ENCODE measurements at places on chromosomes 12 and 14.

DNA sequence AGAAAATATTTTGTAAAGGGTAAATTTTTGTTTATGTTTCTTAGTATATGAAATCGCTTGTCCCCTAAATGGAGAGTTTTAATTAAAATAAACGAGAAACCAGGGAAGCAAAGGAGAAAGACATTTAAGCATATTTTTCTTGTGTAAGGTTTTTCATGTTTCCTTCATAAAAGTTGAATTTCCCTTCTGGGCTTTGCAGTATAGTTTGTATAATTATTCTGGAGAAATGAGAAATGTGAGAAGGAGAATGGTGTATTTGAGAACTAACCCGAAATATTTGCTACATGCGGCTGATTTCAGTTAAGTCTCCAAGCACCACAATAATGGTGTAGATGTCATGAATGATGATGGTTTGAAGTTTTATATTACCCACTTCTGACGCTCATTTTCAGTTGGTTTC lies 307.7 kb upstream of the SEL1L start:
- DNase-seq = no peak

GRCh38 chr14:92613008-92613658 lies 99.6 kb downstream of the RIN3 start:
- DNase-seq = peak; percentile 66

DNA sequence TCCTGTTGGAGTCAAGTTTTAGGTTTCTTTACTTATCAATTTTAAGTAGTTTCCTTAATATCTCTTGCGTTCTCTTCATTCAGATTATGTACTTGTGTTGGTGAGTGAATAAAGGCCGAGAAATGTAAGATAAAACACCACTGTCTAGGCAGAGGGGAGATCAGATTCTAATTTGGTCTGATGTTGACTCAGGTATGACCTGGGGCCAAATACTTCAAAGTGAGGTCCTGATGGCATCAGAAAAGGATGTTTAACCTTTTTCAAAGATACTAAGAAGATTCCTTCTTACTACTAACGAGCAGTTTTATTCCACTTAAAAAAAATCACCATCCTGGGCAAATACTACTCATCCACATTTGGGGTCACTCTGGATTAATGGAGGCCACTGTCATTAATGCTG lies 26.9 kb downstream of the APPL2 start:
- DNase-seq = no peak

DNA sequence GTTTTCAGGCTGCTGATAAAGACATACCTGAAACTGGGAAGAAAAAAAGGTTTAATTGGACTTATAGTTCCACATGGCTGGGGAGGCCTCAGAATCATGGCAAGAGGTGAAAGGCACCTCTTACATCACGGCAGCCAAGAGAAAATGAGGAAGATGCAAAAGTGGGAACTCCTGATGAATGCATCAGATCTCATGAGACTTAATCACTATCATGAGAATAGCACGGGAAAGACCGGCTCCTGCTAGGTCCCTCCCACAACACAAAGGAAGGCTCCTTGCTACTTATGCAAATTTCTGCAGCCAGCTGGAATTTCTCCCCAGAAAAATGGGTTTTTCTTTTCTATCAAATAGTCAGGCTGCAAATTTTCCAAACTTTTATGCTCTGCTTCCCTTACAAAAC lies 174.1 kb upstream of the RMST start:
- no peak for DNase-seq

GRCh38 chr14:51922624-51923023 lies 62.2 kb downstream of the GNG2 start:
- DNase-seq = no peak

DNA sequence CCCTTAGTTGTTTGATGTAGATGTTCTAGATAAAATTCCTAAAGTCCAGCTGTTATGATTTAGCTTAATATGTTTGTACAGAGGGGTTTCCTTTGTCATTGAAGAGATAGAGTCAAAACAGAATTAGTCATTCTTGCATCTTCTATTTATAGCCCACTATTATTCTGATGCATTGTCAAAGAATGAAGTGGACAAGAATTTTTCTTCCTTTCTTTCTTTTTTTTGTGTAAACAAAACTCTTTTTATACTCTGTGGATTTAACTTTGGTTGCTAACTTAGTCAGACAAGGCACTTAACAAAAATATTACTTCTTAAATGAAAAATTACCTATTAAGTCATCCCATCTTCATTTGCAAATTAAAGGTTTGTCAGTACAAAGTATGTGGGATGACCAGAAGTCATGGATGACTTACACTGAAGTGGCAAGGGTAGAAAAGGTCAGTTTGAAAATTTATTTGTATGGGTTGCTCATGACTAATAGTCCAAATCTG lies 215.6 kb upstream of the DDHD1 start:
- no peak for DNase-seq

GRCh38 chr12:121610239-121611149 lies 15.8 kb upstream of the ORAI1 start:
- DNase-seq = no peak

- DNase-seq = no peak
Measured at GRCh38 chr12:109501299-109501698, 23.9 kb downstream of the UBE3B start.

- DNase-seq = no peak
Measured at GRCh38 chr14:70882776-70883492, 24.3 kb upstream of the PCNX1 start.

GRCh38 chr14:95125221-95125620 lies 32.1 kb downstream of the DICER1 start:
- DNase-seq = no peak

GRCh38 chr12:113242026-113242418 lies 20.8 kb downstream of the TPCN1 start:
- no peak for DNase-seq

- peak; percentile 47 for DNase-seq
Measured at GRCh38 chr12:123713823-123714585, 1.9 kb downstream of the ATP6V0A2 start.

DNA sequence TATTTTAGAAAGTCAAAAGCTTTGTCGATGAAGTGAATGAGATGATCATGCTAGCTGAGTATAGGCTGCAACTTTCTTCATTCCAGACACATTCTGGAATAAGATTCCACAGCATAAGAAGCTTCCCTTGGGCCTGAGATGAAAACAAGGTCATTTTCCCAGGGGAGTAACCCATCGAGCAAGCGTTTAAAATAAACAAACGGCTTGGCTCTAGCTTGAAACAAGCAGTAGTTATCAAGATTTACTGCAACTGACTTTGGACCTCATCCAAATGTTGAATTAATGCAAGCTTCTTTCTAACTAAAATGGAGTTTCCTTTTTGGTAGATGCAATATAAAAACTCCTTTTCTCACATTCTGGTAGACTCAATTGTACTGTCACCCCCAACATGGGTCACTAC lies 23.0 kb downstream of the KCNJ8 start:
- no peak for DNase-seq

DNA sequence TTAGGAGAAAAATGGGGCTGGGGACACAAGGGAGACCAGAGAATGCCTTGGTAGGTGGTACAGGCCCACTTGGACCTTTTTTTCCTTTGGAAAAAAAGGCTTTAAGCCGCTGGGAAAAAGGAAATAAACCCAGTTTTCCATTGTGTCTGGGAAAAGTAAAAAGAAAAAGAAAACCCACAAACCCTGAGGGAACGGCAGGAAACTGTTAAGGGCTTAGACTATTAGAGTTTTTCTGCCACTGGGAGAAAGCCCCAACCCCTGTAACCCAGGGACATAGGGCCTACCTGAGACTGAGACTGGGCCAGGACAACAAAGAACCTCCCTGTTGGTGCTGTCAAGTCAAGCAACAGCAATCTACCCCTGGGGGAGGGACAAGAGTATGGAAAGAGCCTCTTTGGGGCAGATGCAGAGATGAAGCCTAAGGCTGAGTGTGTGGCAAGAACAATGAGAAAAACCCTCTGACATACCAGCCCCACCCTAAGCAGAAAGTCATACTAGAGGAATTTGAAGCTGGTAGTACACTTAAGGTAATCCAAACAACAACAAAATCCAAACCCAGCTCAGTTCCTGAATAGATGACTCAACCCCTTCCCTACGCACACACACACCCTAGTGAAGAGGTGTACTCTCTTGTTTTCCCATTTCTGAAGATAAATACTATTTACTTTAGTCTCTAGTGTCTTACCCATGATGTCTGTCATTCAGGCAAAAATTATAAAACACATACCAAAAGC lies 22.8 kb downstream of the ATF1 start:
- no peak for DNase-seq

DNA sequence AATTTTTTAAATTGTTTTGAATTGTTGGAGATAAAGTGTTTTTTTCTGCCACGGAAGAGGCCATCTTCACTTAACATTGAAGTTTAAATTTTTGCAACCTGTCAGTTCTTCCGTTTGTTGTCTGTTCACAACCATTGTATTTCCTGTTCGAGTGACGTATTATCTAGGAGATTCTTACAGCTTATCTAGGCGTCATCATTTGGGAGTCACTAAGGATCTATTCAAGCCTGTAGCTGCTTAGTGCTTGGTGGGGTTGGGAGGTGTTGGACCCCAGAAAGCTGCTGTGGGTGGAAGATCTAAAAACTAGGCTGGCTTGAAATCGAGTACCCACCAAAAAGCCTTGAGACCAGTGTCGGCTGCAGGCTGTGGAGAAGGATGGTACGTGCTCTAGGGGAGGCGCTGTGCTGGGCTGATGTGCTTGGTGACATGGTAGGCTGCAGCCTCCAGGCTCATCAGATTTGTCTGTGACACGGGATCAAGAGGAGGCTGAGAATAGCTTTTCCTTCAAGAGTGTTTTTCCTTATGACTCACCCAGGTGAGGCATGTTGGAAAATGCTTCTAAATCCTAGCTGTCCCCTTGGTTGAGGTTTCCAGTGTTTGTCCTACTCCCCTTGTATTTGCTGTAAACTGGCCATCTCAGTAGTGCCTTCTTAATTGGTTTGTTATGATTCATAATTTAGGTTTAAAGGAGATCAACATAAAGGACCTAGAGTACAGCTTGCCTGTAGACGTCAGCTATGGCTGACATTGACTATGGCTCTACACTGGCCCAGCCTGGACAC lies 57.8 kb downstream of the ATG14 start:
- DNase-seq = no peak

DNA sequence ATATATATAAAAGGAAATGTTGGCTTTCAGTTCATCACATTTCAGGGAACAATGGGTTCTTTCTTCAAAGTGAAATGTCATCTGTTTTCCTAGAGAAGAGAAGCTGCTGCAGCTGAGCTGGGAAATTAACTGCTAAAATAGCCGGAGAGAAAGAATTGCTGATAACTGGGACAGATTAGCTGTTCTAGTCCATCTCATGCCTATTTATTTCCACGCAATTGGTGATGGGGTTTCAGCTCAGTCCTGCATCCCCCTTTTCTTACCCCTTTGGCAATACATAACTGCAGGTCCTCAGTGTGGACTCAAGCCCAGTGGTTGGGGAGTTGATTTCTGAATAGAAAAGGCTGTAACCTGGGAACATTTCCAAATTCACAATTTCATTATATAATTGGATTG lies 436.9 kb upstream of the TMEM132C start:
- DNase-seq = no peak

DNA sequence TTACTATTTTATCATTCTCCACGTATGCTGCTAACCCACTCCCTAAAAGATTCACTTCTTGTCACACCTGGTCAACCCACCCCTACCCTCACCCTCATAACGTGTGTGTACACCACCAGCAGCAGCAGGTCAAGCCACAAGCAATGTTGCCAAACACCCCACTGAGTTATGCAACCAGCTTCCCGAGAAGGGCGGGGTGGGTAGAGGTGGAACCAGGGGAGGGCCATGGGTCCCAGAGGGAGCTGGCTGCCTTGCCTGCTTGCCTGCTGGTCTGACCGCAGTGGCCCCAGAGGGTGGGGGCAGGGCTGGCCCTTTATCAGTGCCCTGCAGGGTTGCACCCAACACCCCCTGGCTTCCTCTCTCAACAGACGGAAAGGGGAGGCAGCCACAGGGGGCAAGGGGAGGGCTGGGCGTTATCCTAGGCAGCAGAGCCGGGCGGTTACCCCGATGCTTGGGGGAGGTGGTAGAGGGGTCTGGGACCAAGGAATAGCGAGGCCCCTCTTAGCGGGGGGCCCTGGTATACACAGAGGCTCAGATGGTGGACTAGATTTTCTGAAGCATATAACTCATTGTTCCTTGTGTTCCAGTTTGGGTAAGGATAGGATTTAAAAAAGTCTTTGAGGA lies 3.5 kb upstream of the NFE2 start:
- DNase-seq = no peak

DNA sequence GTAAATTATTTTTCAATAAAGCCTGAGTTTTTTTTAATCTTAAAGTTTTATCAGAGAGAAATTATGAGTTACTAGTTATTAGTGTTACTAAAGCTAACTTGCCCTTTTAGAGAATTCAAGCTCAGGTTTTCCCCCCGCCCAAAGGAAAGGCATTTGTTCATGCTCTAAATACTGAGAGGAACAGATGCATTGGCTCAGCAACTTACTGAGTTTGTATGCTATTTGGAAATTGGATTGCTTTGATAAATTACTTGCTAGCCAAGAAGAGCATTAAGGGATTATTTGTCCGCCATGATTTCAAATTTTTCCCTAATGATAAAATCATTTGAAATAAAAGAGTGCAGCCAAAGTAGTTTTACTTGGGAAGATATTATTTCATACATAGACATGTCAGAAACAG lies 149.4 kb downstream of the METTL25 start:
- DNase-seq = no peak

DNA sequence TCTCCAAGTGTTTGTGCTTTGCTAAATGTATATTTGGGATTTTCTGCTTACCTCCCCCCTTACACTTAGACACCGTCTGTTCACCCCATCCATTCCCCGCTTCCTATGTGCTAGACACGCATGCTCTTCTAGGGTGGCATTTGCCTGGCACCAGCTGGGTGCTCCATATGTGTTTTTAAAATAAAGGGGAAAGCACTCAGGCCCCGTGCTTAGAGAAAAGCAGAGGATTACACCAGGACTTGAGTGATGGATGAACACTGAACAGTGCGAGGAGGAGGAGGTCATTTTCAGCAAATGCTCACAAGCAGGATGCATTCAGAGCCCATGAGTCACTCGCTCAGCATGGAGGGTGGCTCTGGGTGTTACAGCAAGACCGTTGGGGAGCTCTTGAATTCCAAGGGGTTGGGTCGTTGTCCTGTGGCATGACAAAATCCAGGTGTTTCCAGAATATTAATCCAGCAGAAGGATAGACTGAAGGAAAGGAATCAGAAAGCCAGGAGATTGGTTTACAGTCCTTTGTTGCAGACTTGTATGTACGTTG lies 2.9 kb upstream of the BDKRB1 start:
- DNase-seq = no peak

DNA sequence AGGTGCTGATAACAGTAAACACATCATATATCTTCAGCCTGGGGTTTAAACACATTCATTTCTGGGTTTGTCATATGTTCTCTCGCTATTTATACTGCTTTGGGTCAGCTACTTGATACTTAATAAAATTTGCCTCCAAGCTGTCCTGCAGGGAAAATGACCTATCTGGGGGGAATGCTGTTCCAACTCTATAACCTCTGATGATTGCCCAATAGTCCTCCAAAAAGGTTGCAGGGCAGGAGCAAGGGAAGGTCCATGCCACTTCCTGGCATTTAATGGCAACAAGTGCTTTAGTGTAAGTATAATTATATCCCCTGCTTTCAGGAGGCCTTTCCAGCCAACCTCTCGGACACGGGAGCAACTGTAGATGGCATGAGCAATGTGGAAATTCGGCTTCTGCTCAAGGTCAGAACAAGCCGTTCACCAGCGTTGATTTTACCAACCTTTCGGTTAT lies 198.0 kb upstream of the EEA1 start:
- DNase-seq = no peak

Data from activated naive CD8-positive, alpha-beta T cell treated with anti-CD3 and anti-CD28 coated beads for 36 hours (primary cell).